ENCODE measurements at places on chromosomes 1 and 21.

DNA sequence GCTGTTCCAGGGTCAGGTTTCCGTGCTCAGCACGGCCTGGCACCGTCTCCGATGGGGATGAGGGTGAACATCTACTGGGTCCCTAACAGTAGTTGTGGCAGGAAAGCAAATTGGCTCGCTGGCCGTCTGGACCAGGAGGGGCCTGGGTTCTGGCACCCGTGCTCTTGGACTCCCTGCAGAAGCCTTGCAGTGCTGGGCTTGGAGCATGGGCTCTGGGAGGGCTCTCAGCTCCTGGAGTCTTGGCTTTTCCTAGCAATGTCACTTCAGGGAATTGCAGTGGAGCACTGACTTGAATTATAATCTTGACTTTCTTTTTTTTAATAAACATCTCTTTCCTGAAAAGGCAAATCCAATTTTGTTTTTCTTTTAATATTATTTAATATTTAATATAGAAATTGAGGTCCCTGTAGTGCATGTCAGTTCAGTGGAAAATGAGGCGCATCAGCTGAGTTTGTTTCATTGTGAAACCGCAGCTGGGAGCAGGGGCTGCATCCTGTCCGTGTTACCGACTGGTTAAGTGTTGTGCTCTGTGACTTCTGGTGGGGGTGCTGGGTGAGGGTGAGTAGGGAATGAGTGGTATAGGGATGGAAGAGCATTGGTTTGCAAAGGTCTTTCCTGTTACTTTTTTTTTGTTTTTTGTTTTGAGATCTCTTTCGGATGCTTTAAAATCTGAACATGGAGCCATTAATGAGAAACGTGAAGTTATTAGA, 64.1 kb downstream of the PEX14 start:
- DNase-seq, result no peak

- no peak for DNase-seq
Observed at GRCh38 chr1:42915456-42915855, 43.2 kb downstream of the SLC2A1 start.

- DNase-seq, result no peak
Observed at GRCh38 chr1:235659186-235659771, 9.7 kb upstream of the GNG4 start.

GRCh38 chr21:46518983-46519583, 60.4 kb downstream of the DIP2A start:
- DNase-seq, result no peak

DNA sequence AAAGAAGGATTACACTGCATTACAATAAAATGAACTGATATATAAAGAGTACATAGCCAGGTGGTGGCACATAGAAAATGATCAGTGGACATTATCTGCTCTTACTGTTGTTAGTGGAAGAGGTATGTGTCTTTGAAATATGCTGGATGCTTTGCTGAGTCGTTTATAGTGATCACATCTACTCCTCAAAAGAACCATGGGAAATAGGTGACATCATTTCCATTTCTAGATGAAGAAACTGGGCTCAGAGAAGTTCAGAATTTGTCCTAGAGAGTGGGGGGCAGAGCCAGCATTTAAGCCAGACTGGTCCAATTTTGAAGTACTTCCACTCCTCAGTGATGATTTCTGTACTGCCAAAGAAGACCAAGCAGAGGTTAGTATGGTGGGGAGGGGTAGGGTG, 34.0 kb upstream of the BACH1 start:
- DNase-seq, result no peak

DNA sequence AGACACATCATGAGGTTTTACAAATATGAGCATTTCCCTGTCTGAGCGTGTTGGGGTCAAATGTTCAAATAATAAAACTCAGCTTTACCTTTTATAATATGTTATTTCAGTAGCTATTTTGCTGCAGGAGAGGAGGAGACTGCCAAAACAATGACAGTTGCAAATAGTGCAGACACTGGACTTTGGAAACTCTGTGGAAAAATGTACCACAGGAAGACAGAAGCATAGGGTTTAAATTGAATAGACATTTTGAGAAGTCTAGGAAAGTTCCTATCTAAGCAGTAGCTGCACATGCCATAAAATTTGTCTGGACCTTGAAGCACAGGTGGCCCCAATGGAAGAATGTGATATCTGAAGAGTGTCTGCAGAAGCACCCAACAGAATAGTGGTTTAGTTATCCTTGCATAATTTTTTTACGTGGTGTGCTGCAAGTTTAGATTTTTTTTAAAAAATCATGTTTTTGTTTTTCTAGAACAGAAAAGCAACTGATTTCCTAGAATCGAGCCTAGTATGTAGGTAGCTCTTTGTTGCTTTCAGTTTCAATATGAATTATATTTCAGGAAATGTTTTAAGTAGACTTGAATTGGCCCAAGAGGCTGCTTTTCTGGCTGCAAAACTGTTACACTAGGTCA, 14.0 kb upstream of the GBP5 start:
- no peak for DNase-seq

DNA sequence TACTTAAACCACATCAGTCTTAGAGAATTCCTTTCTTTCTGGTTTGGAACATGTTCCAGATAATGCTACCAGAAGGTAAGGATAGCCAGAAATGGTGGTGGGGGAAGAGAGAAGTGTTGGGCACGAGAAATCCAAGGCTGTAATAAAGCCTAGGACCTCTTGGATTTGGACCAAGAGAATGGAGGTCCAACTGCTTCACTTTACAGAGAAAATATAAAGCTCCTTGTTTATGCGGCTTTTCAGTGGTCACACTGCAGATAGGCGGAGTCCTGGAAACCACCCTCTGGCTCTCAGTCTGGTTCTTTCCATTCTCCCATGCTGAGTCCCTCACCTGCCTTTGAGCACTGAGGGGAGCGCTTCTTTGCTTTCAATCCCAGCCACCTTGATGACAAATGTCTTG, 87.8 kb downstream of the ADCY10 start:
- no peak for DNase-seq

DNA sequence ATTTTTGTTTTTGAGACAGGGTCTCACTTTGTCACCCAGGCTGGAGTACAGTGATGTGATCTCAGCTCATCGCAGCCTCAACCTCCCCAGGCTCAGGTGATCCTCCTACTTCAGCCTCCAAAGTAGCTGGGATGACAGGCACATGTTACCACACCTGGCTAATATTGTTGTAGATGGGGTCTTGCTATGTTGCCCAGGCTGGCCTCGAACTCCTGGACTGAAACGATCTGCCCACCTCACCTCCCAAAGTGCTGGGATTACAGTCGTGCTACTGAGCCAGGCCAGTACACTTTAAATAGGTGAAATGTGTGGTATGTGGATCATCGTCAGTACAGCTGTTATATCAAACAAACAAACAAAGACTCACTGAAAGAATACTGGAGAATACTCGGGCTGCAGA, 35.0 kb upstream of the GPR153 start:
- no peak for DNase-seq

DNA sequence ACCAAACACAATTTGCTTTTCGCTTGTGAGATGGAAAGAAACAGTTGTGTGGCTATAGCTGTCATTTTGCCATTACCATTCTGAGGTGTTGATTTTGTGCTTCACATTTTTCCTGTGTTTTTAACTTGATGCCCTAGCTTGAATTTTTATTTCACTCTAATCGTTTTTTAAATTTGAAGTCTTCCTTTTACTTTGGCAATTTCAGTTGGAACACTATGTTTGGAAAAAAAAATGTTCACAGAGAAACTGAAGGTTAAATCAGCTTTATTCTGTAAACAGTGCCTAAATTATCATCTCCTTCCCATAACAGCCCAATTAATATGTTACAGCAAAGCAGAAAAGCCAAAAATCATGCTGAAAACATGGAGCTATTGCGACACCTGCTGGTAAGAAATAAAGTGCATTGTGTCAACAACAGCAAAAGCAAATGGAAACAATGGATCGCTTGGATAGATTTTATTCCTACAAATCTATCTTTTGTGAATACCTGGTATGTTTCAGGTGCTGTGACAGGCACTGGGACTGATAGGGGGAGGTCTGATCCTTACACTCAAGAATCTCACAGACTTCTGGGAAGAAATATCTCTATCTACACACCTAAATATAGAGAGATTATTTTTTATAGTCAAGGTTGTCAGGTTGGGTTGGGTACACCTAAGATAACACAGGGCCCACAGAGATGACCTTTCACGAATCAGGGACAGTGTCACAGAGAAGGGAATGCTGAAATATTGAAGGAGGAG, 16.2 kb upstream of the ERICH3 start:
- peak; percentile 56 for DNase-seq

DNA sequence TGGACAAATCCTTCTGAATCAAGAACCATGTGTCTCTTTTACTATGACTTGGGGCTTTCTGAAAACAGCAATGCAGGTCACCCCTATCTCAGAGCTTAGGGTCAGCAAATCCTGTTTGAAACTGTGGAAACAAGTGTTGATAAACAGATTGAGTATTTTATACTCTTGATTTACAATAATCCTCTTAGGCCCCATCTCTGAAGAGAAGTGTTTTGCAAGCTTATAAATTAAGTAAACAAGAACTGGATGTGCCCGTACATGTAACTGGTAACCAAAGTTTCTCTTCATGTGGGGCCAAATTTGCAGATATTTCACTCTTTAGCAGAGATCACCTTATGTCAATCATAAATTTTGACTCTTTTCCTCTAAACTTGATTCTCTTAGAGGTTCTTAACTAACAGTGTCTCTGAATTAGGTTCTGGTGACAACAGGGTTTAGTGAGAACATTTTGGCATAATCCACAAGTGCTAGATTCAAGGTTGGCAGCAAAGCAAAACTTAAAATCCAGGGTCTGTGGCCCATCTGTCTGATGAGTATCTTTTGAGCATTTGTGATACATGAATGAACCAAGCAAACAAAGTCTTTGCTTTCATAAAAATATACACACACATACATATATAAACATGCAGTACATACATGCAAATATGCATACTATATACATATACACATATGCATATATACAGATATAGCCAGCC, 183.0 kb upstream of the HOOK1 start:
- no peak for DNase-seq

- no peak for DNase-seq
Observed at GRCh38 chr1:70979881-70980280, 67.7 kb downstream of the PTGER3 start.

All from forelimb muscle (tissue), 1 donor.